ENCODE measurements at places on chromosomes 12 and 14.

- DNase-seq, result peak; percentile 64
Observed at GRCh38 chr12:68530965-68531364, 79.7 kb upstream of the RAP1B start.

GRCh38 chr12:46985816-46986215 is 93.6 kb upstream of the PCED1B start:
- DNase-seq, result no peak

DNA sequence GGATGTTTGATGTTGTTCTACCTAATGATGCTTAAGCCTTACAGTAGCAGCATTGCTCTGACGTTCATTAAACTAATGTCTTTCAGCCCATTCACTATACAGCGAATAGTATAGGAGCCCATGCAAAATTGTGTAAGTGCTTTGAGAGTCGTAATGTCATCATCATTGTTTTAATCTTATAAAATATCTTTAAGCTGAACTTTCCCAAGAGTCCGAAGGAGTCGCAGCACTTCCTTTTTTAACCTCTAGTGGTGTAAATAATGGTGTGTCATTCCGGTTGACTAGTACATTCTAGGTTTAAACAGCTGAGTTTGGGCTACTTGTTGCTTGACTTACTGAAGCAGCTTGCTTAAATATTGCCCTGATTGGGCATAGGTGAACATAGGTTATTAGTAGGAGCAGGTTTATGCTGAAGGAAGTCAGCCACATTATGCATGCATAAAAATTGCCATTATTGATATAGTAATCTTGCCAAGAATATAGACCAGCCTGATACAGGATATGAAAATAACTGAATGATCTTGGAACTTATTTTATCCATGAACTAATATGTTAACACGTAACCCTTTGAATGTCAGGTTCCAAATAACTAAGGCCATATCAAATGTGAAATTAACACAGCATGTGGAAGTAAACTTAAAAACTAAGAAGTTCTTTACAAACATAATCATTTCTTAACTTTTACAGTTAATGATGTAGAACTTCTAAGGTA is 2.6 kb downstream of the WNK1 start:
- DNase-seq, result no peak

GRCh38 chr14:37625597-37626595 is 30.5 kb downstream of the TTC6 start:
- no peak for DNase-seq

- no peak for DNase-seq
Observed at GRCh38 chr14:99382781-99383471, 97.7 kb downstream of the SETD3 start.

GRCh38 chr12:122089077-122089476 is 10.5 kb downstream of the MLXIP start:
- no peak for DNase-seq

GRCh38 chr14:97219431-97220017 is 422.3 kb downstream of the VRK1 start:
- no peak for DNase-seq

DNA sequence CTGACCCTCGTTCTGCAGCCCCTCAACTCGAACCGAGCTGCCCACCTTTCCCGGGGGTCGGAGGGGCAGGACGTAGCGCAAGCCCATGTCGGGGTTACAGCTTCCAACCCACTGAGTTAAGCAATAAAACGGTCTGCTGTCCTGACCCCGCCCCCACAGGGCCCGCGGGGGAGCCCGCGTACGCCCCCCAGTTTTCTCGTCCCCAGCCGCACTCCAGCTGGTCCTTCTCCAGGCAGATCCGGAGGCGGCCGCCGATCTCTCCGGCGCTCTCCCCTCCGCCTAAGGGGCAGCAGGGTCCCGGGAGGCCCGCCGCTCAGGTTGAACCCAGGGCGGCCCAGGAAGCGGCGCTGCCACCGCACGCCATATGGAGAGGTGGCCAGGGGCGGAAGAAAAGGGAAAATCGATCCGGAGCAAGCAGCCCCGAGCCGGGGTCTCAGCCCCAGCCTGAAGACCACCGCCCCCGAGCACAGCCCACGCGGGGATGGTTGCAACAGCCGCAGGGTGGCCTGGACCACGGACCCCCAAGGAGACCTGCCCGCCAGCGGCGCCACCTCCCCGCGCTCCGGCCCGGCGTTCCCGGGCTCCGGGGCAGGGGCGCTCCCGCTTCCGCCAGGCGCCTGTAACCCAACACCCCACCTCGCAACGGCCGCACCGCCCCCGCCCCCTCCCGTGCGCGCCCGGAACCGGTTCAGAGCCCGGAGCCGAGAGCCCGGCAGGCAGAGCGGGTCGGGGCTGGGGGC is 760 bp downstream of the ACTN1 start:
- DNase-seq, result no peak

DNA sequence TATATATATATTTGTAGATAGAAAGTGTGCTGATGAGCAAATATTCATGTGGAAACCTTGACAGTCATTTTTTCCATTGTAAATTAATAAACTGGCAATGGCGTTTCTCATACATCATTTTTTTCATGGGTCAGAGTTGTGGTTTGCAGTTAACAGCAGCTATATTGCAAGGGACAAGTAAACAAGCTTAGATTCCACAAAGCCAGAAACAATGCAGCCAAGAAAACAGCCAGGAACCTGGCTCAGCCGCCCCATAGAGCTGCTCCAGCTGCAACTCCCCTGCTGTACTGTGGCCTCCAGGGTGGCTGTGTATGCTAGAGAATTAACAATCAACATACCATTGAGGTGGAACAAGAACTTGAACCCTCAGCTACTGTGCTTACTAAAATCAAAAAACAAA is 298.2 kb downstream of the TMEM132D start:
- DNase-seq, result no peak

DNA sequence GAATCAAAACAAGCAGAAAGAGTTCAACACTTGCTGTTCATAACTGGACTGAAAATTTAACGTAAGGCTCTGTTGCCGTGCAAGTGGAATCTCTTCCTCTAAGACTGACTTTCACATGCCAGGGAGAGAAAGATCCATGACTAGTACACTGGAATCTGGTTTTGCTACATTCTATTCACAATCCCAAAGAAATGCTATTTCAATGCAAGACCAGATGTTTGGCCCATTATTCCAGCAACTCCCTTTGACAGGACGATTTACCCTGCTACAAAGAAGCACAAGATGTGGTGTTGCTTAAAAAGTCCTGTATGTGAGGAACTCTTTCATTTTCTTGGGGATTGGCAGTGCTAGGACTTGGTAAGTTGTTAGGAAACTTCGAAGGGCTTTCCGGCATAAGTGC is 17.4 kb downstream of the RFC5 start:
- DNase-seq, result no peak

- no peak for DNase-seq
Observed at GRCh38 chr12:8675591-8676036, 13.0 kb upstream of the MFAP5 start.

- DNase-seq, result no peak
Observed at GRCh38 chr12:70277973-70278372, 34.7 kb downstream of the CNOT2 start.

DNA sequence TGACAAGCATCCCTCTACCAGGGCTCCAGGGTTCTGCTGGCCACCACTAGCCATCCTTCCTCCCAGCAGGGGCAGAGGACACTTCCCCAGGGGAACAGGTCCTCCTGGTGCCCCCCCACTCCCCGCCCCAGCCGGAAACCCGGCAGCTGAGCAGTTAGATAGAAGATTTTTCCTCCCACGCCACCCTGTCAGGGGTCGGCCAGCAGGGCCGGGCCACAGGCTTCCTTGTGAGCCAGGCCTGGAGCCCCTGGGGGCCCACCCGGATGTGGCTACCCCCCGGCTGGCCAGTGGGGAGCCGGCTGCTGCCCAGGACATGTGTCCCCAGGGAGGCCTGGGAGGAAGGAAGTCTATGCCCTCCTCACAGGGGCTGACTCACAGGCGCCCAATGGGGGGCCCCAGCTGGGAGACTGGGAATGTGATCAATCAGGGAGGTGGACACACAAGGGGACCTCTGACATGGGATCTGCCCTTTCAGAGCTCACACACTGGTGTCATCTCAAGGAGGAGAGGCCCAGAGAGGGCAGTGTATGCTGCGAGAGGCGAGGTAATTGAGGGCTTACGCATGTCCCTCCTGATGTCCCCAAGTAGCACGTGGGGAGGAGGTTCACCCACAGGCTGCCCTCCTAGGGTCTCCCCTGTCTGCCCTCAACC is 4.2 kb downstream of the SH2B3 start:
- DNase-seq, result peak; percentile 24

GRCh38 chr12:101828463-101829196 is 2.1 kb downstream of the GNPTAB start:
- DNase-seq, result no peak

- peak; percentile 8 for DNase-seq
Observed at GRCh38 chr12:27733052-27733656, 22.5 kb downstream of the MRPS35 start.
